ENCODE measurements at places on chromosomes 13 and 19. TPM values are rescaled to one million over a fixed set of nuclear protein-coding genes. Genes with fewer than 3 reads are reported as not detected.

Gene CBY2
- polyA plus RNA-seq = not detected

Gene IQCN
- 5.0 TPM for polyA plus RNA-seq

- DNase-seq = no peak
Observed at GRCh38 chr13:42747399-42747873, 33.9 kb upstream of the FAM216B start.

GRCh38 chr19:58196901-58197616 is 14.2 kb downstream of the ZNF274 start:
- no peak for DNase-seq

- DNase-seq = no peak
Observed at GRCh38 chr13:112928972-112929782, 39.8 kb upstream of the MCF2L start.

DNA sequence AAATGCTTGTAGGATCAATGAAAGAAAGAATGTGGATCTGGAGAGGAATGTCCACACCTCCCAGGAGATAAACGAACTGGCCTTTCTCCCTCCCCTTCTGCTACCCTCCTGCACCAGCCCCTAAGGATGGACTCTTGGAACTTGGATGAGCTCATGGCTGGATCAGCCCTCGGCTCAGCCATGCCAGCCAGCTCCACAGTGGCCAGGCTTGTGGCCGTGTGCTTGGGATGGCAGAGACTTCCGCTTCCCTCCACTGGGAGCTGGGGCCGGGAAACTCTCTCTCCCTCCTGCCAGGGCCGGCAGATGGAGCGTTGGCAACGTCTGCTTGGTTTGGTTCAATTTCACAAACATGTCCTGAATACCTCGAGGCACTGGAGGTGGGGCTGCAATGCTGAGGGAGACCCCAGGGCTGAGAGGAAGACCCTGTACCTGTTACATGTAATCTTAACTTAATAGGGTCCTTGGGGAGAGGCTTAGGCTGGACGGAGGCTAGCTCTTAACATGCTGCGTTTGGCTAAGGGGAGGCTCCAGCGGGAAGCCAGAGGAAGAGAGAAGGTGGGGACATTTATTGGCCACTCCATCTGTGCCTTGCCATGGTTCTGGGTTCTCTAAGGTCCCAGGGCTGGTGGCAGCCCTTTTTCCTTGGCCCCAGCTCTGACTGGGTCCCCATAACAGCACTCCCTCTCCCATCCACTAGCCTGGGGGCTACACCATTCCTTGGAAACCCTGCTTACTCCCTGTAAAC is 152.5 kb downstream of the IER2 start:
- DNase-seq = peak; percentile 53

DNA sequence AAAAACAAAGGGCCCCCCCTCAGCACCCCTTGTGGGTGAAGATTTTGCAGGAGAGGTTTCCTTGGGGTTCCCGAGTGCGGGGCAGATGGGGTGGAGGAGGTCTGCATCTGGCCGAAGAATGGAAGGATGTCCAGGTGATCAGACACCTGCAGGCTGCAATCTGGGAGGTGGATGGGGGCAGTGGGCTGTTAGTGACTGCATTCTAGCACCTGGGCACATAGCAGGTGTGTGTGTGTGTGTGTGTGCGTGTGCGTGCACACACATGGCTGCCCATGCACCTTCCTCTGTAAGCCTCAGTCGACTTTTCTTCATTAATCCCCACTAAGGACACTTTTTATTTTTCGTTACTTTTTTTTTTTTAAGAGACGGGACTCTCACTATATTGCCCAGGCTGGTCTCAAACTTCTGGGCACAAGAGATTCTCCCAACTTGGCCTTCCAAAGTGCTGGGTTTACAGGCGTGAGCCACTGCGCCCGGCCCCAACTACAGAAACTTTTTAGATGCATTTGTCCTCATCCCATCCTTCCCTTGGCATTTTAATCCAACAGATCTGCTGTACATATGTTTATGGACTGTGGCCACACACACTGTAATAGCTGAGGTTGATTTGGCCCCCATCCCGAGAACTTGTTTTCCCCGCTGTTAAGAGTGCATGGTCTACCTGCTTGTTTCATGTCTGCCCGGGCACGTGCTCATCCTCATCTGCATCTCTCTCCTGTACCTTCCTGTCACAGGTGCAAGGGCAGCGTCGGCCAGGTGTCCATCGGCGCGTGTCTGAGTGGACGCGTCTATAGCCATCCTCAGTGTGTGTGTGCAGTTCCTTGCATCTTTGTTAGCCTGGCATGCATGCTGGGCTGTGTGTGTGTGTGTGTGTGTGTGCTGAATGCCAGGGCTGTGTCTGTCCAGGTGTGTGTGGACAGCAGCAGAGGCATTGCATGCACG is 731 bp downstream of the MAG start:
- DNase-seq = no peak

DNA sequence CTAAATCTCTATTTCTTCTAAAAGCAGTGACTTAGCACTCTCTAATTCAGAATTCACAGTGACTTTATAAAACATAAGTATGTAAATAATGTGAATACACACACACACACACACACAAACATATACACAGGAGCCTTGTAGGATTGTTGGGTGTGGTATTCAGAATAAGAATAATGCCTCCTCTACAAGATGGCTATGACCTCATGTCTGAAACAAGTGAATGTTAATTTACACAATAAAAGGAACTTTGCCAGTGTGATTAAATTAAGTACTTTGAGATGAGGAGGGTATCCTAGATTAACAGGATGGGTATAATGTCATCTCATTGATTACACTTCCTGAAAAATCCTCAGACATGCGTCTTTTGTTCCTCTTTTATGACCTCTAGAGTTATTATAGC is 234.6 kb downstream of the SLITRK6 start:
- no peak for DNase-seq

DNA sequence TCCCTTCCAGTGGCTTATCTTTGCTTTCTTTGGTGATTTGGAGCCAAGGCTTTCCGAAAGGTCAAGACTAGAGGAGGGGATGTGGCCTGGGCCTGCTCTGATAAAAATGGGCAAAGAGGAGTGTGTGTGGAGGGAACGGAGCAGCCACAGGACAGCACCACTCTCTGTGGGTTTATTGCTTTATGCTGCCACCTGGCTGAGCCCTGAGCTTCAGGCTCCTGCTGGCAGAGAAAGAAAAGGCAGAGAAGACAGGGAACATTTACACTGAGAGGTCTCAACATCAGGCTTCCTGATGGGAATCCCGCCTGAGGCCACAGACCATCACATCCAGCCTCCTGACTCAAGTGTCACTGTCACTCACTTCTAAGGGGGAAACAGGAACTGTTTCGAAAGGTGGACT is 9.2 kb upstream of the GSX1 start:
- DNase-seq = no peak

GRCh38 chr19:799076-799881 is 2.0 kb downstream of the PTBP1 start:
- DNase-seq = no peak

DNA sequence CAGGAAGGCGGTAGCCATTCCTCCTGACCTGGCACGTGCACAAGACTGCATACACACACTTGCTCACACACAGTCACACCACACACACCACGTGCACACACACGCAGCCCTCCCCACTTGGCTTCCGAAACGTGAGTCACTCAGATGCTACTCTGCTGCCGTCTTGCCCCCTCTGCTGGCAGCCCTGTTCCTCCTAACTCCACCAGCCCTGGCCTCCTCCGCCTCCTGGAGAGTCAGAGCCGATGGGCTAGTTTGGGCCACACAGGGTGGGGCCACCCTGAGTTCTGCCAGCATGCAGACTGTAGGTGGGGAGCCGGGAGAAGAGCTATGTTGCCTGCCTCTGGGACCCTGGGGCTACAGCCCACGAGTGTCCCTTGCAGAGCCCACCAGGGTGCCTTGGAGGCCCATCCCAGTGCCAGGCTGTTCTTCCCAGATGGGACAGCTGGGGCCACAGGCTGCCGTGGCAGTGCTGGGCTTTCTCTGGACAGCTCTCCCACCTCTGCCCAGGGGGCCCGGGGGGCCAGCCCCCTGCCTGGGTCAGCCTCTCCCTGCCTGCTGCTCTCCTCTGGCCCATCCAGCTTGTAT is 12.1 kb downstream of the PIN1 start:
- DNase-seq = no peak

GRCh38 chr19:40596608-40597328 is 4.4 kb upstream of the LTBP4 start:
- DNase-seq = no peak

- DNase-seq = no peak
Observed at GRCh38 chr13:58804832-58805231, 1173.3 kb downstream of the PCDH17 start.

DNA sequence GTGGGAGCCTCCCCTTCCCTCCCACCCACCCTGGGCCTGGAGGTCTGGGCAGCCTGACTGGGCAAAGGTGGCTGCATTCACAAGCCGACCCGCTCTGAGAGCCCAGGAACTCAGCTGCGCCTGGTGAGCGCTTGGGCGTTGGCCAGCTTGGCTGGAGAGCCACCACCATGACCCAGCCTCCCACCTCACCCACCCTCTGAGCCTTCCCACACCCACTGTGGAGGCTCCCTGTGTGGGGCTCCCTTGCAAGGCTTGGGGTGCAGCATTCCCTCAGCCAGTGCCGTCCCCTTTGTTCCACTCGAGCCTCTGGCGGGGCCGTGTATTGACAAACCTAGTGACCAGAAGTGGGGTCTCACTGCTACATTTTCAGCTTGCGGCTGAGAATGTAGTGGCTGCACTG is 15.0 kb upstream of the QTRT1 start:
- no peak for DNase-seq

GRCh38 chr19:33325920-33326319 is 23.6 kb upstream of the CEBPA start:
- peak; percentile 93 for DNase-seq

- DNase-seq = peak; percentile 44
Observed at GRCh38 chr19:4633140-4633967, 6.0 kb upstream of the TNFAIP8L1 start.
